Left ventricle myocardium inferior (tissue), 1 donor: ENCODE measurements at places on chromosomes 7 and 10. TPM values are rescaled to one million over a fixed set of nuclear protein-coding genes. Genes with fewer than 3 reads are reported as not detected.
A peak's percentile ranks its signal among the peaks of the same experiment; 100 is the strongest.

DNA sequence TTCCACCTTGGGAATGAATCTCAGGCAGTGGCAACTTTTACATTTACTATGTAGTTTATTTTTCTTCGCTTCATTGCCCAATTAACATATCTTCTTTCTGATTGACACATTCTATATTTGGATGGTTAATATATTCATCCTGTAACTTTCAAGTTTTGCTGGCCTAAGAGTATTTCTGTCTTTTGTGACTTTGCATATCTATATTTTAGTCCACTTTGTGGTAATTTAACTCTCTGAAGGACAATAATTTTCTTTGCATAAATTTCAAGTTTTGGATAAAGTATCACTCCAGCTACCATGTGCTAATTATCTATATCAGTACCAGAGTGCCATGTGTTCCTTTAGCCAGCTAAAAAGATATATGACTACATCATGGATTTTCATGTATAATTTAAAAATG is 151.5 kb upstream of the KAT6B start:
- DNase-seq = no peak

AOAH gene
- total RNA-seq = 1.9 TPM

- no peak for DNase-seq
Observed at GRCh38 chr7:54615-55014, 137.8 kb upstream of the FAM20C start.

DNA sequence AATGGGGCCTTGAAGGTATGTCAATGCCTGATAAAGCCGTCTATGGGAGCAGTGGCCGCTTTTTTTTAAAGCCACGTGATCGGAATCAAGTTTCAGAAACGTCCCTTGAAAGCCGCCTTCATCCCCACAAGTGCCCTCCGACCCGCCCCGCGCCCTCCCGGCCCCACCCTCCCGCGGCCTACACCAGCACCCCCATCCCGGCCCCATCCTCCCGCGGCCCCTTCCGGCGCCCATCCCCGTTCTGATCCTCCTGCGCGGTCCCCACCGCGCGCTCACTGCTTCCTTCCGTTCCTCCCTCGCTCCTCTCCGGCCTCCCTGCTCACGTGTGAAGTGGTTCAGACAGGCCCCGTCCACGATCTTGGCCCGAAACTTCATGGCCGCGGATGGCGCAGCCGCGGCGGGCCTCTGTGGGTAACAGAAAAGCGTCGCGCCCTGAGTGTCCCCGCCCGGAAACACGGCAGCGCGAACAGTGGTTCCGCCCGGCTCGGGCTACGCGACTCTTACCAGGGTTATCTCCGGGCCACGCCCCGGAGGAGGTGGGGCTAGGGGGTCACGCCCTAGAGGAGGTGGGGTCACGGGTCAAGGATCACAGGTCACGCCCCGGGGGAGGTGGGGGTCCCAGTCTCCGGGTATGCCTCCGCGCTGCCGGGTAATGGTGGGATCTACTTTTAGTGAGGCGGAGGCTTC is at the start of gene HUS1:
TSS of gene HUS1 (minus strand) at position 471 of the 687 bp plus-strand sequence. CDS start at position 375, 96 bp downstream.
- peak; percentile 92 for DNase-seq

ADK gene
- 41.3 TPM for total RNA-seq

DNA sequence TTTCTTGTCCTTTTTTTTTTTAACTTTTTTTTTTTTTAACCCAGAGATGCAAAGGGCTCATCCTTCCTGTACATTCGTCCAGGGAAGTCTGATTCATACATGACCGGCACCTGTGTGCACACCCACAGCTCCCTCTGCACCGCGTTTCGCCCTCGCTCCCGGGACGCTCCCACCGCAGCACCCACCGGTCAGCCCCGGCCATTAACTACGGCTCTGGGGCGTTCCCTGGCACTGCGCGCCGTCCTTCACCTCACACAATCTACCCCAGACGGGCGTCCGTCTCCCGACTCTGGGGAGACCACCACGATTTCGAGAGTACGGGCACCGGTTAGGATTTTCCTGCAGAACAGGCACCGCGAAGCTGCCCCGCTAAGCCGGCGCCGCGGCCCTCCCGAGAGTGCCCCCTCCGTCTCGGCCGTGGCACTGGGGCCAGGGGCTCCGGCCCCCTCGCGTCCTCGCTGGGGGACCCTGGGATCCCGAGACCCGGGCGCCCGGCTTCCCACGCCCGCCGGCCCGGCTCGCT is 452 bp downstream of the ATE1 start:
- DNase-seq = peak; percentile 60

DNA sequence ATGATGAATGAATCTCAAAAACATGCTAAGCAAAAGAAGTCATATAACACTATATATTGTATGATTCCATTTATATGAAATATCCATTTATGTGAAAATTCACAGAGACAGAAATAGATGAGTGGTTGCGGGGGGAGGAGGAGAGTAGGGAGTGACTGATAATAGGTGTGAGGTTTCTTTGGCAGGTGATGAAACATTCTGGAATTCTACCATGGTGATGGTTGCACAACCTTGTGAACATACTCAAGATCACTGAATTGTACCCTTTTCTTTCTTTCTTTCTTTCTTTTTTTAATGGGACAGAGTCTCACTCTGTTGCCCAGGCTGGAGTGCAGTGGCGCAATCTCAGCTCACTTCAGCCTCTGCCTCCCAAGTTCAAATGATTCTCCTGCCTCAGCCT is 10.7 kb downstream of the SVOPL start:
- DNase-seq = no peak

DNA sequence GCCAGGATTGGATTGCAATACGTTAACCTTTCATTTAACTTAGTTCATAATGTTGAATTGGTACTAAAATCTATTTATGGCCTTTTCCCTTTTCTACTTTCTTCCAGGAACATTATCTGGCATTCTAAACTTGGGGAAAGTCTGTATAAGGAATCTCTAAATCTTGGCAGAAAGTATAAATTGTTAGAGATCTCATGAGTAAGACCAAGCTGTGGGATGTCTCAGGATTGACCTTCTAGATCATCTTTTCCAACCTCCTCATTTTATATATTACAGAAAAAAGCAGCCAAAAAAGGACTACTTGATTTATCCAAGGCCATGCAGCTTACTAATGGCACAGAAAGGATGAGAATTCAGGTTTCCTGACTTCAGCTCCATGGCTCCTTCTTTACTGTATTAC is 598.3 kb downstream of the INHBA start:
- DNase-seq = no peak

- no peak for DNase-seq
Observed at GRCh38 chr10:129024046-129024445, 443.0 kb upstream of the MGMT start.

MUC3A gene
- total RNA-seq = 0.19 TPM

CYP2C19 gene
- not detected for total RNA-seq

GRCh38 chr7:116446212-116446855 is 53.2 kb upstream of the CAV2 start:
- no peak for DNase-seq

ZNF804B gene
- not detected for total RNA-seq

DNA sequence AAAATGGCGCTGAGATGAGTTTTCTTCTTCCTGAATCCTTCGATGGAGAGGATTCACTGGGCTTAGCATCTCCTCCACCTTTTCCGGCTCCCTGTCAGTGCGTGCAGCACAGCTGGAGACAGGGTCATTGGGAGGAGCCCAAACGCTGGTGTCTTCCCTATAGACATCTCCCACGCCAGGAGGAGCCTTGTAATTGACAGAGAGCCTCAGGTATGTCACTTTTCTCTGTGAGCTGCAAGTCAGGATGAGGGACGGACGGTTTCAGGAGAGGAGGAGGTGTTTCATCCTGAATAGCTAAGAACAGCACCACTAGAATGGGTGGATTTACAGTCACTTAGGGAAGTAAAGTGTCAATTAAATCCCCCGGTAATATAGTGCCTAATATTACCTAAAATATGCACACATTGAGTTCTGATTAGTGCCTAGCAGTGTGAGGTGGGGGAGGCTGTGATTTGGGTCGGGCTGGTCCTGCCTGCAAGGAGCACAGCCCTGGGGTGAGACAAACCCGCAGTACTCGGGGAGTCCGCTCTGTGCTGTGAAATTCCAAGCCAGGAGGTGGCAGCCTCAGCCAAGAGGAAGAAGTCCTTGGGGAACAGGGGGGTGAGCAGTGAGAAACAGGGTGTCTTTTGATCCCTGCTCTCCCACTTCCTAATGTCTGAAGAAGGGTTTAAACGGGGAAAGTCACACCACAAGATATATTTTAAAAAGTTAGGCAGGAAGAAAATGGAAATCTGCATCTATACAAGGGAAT is 28.2 kb downstream of the IL15RA start:
- peak; percentile 59 for DNase-seq

DNA sequence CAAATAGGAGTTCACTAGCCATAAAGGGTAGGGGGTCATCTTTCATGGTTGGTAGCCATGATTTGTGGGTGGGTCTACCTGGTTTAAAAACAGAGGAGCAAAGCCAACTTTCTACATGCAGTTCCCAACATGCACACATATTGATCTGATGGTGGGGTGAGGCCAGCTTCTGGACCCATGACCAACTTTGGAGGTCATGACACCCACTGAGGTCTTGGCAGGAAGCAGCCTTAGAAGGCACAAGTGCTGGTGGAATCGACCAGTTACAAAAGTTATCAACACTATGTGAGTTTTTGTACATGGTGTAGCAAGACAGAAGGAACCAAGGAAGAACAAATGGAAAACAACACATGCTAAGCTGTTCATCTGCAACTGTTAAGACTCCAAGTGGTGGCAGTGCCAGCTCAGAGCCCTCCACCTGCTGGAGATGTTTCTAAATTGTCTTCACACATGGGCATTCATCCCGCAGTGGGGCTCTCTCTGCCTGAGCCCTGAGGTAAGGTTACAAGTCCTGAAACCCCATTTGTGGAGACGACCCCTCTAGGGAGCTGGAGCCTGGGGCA is 101.1 kb upstream of the TCF7L2 start:
- DNase-seq = no peak

DNA sequence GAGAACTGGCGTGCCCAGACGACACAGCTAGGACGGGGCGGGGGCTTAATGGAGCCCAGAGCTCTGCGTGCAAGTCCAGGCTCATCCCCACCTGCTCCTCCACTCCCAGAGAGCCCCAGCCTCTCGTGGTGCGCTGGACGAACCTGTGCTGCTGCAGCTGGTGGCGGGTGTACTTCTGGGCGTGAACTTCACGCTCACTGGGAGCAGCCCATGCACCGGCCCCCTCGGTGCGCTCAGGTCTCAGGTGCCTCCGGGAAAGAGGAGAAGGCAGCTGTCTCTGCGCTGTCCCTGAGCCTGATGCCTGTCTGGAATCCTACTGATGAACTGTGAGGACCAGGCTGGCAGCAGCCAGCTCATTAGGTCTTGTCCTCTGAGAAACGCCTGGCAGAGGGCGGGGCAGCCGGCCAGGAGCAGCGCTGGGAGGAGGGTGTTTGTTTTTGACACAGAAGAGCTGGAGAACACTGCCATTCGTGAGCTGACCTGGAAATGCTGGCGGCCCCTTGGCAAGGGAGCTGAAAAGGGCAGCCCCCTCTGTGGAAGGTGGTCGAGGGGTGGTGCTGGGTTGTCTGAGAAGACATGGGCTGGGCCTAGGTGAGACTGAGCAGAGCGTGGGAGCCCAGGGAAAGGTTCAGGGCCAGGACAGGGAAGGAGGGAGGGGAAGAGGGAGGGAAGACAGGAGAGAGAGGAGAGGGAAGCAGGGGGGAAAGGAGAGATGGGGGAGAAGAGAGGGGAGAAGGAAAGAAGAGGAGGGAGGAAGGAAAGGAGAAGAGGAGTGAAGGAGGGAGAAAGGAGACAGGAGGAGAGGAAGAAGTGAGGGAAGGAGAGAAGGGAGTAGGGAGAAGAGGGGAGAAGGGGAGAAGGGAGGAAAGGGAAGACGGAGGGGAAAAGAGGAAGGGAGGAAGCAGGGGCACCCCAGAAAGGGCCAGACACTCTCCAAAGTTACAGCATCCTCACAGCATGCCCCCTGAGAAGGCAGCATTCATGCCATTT is 53.5 kb upstream of the TNS3 start:
- DNase-seq = no peak
